ENCODE measurements at places on chromosomes 7 and 10. TPM values are rescaled to one million over a fixed set of nuclear protein-coding genes. Genes with fewer than 3 reads are reported as not detected.

LEP gene
- total RNA-seq: 0.04 TPM

ACTR3C gene
- total RNA-seq: 2.8 TPM

ATRNL1 gene
- total RNA-seq: not detected

COL13A1 gene
- 3.7 TPM for total RNA-seq

TBC1D12 gene
- 6.9 TPM for total RNA-seq

FEZF1 gene
- not detected for total RNA-seq

Data from hair follicular keratinocyte (primary cell).